ENCODE measurements at places on chromosomes 2 and 18.

GRCh38 chr2:9230051-9230802 lies 23.6 kb downstream of the ASAP2 start:
- no peak for DNase-seq

GRCh38 chr2:32128636-32129035 lies 37.0 kb upstream of the SLC30A6 start:
- no peak for DNase-seq

GRCh38 chr18:73831688-73832087 lies 315.9 kb downstream of the FBXO15 start:
- no peak for DNase-seq

- DNase-seq, result no peak
These were observed 109.3 kb downstream of the CHST9 start for GRCh38 chr18:27075828-27076227.

DNA sequence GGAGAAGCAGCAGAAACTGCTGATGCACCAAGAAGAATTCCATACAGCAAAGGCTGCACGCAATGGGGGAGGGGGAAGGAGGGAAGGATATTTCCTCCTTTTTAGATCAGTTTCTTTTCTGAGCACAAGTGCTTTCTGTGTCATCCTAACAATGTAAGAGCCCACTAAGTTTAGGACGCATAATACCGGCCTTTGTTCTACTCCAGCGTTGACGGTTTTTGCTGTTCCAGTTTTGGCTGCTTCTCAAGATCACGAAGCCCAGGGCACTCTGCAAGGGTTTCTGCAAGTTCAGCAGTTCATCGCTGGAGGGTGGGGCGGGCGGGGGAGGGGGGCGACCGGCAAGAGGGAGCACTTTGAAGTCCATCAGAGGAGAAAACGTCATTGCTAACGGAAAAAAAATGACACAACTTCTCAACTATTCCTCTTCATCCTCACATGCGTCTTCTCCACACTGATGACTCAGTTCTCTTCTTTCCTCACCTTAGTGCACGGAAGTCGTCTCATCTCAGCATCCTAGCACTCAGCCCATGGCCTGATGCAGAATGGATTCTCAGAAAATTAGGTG lies 8.7 kb downstream of the FAM178B start:
- DNase-seq, result peak; percentile 39

GRCh38 chr2:24515831-24516230 lies 24.8 kb downstream of the NCOA1 start:
- DNase-seq, result no peak

- no peak for DNase-seq
These were observed 371.5 kb downstream of the NUP35 start for GRCh38 chr2:183495589-183496267.

- no peak for DNase-seq
These were observed 1.9 kb downstream of the NTSR2 start for GRCh38 chr2:11667866-11668637.

DNA sequence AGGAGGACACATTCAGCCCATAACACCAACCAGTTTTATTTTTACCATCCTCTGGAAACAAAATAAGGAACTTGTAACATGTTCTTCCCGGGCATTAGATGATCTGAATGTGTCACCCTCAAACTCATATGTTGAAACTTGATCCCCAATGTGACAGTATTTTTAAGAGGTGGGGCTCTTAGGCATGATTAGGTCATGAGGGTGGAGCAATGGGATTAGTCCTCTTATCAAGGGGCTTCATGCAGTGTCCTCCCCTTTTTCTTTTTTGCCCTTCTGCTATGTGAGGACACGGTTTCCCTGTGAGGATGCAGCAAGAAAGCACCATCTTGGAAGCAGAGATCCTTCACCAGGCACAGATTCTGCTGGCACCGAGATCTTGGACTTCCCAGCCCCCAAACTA lies 401.5 kb upstream of the TRIB2 start:
- no peak for DNase-seq

- DNase-seq, result no peak
These were observed 17.4 kb upstream of the KCMF1 start for GRCh38 chr2:84953535-84953934.
